ENCODE measurements at places on chromosomes 7 and 10.
A peak's percentile ranks its signal among the peaks of the same experiment; 100 is the strongest.

GRCh38 chr10:119653916-119654315 lies 2.7 kb downstream of the BAG3 start:
- DNase-seq: no peak

- no peak for DNase-seq
Measured at GRCh38 chr10:128976856-128977255, 490.2 kb upstream of the MGMT start.

DNA sequence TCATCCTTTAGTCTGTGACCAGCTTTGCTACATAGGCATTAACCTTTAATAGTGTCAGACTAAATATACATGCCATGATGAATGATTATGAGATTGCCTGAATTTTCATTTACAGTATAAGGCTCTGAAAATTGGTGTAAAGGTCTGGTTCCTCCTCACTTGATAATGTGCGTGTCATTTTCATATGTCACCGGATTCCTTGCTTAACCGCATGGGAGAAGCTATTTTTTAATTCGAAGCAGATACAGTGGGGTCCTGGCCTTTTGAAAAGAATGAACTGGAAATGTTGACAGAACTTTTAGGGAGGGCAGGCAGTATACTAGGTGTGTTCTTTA lies 192.4 kb upstream of the SH2B2 start:
- peak; percentile 43 for DNase-seq

DNA sequence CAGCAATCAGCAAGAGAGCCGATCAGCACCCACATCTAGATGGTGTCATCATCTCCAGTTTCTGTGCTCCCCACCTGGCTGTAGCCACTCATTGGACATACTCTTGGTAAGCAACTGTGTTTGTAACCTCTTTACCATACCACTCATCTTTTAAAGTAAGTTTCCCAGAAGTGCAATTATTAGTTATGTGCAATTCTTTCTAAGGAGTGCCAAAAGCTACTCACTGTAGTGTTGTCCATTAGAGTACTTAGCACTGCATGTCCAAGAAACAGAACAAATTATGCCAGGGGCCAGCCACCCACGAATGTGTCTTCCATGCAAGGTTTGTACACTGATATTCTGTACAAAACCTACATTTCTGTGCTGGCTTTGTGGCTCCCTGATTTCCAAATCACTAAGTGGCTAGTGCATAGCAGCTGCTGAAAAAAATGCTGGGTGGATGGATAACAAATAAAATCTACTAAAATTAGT lies 131.9 kb downstream of the SRPK2 start:
- DNase-seq: no peak

GRCh38 chr7:129191272-129191671 lies 2.8 kb downstream of the SMO start:
- DNase-seq: no peak

DNA sequence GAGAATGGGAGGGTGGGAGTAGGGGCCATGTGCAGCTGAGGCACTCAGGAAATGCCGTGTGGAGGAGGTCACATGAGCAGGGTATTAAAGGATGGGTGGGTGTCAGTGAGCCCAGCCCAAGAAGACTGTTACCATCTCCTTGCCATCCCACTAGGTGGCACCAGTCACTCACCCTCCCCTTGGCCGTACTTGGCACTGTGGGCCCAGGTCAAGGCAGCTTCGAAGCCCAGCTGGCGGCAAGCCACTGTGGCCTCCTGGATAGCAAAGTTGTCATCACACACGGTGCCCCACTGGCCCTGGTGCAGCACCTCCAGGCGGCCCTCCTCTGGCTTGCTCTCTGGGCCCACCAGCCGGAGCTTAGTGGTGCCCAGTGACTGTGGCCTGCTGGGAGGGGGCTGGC lies 5.4 kb downstream of the LOXL4 start:
- no peak for DNase-seq

DNA sequence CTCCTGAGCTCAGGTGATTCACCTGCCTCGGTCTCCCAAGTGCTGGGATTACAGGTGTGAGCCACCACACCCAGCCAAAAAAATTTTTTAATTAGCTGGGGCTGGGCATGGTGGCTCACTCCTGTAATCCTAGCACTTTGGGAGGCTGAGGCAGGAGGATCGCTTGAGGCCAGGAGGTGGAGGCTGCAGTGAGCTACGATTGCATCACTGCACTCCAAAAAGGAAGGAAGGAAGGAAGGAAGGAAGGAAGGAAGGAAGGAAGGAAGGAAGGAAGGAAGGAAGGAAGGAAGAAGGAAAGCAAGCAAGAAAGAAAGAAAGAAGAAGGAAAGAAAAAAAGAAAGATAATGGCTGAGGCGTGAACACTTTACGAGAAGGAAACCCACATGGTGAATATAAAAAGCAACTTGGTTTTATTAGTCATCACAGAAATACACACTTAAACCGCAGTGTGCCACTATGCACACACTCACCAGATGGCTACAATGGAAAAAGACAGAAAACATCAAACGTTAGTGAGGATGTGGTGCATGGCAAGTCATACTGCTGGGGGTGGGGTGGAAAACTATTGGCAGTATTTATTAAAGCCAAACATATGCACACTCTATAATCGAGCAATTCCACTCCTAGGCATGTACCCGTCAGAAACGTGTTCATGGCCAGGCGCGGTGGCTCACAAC lies 4.4 kb upstream of the CCL26 start:
- DNase-seq: peak; percentile 88

- no peak for DNase-seq
Measured at GRCh38 chr7:131890176-131890575, 333.7 kb upstream of the PODXL start.

- no peak for DNase-seq
Measured at GRCh38 chr7:152883858-152884257, 124.3 kb downstream of the ACTR3B start.

DNA sequence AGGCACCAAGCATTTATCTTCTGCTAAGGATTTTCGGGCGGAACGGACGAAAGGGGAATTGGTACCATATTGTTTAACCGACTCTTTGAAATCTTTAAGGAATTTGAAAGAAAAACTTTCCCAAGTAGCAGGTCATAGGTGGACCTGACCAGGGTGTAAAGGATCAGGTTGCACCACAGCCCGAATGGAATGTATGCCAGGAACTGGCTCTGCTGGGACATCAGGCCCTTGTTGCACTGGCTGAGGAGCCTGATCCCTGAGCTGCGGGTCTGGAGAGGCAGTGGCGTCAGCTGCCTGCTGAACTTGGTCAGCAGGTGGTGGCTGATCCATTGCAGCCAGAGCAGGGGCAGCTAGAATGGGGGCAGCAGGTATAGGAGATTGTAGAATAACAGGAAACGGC lies 41.4 kb upstream of the AKR1C2 start:
- DNase-seq: no peak

- no peak for DNase-seq
Measured at GRCh38 chr10:33228426-33228825, 106.0 kb downstream of the NRP1 start.

DNA sequence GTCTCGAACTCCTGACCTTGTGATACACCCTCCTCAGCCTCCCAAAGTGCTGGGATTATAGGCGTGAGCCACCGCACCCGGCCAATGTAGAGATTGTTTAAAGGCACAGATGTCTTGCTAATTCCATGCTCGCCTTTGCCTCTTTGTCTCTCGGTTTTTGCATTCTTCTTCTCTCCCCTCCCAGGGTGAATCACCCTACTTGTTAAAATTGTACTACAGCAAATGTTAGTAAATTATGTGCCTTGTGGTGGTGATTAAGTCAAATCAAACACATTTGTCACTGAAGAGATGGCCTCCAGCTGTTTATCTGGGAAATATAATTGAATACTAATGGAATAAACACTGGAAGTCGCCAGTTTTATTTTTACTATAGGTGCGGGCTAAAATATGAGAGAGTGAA lies 384.4 kb upstream of the AUTS2 start:
- no peak for DNase-seq

- no peak for DNase-seq
Measured at GRCh38 chr7:151666886-151667285, 147.2 kb upstream of the RHEB start.

GRCh38 chr10:19843487-19843886 lies 27.3 kb downstream of the PLXDC2 start:
- no peak for DNase-seq

GRCh38 chr7:4135301-4135700 lies 546.8 kb upstream of the FOXK1 start:
- DNase-seq: no peak
